Uterus (tissue), 4 donors: ENCODE measurements at places on chromosomes 1 and 21. TPM values are rescaled to one million over a fixed set of nuclear protein-coding genes. Genes with fewer than 3 reads are reported as not detected.

- DNase-seq: no peak
Observed at GRCh38 chr21:35540950-35541638, 492.0 kb upstream of the RUNX1 start.

DNA sequence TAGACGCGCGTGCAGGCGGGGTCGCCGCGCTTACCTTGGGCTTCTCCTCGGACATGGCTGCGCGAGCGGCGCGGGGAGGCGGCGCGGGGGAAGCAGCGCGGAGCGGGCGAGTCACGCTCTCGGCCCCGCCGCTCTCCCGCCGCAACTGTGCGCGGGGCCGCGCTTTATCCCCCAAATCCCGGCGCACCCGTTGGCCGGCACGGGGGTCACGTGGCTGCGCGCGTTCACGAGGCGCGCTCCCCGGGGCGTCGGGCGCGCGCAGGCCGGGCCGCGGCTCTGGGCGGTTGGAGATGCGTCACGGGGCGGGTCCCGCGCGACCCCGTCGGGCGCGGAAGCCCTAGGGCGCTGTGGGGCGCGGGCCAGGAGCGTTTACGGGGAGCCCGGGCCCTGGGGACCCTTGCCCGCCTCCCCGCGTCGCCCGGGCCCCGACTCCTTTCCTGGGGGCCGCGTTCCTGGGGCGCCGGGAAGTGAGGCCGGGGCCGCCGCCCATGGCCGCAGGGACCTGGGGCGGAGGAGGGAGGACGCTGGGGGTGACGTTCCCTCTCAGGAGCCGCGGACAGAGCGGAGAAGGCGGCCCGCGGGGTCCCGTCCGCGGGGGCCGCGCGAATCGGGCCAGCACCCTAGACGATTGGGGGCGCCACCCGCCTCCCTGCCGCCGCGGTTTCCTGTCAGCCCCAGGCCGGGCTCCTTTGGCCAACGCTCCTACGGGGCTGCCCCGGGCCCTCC is at the start of gene SUMO3:
Gene SUMO3 (minus strand): TSS at position 149 of the 726 bp plus-strand sequence. CDS start 94 bp downstream, at position 55.
- DNase-seq: peak; percentile 72

DNA sequence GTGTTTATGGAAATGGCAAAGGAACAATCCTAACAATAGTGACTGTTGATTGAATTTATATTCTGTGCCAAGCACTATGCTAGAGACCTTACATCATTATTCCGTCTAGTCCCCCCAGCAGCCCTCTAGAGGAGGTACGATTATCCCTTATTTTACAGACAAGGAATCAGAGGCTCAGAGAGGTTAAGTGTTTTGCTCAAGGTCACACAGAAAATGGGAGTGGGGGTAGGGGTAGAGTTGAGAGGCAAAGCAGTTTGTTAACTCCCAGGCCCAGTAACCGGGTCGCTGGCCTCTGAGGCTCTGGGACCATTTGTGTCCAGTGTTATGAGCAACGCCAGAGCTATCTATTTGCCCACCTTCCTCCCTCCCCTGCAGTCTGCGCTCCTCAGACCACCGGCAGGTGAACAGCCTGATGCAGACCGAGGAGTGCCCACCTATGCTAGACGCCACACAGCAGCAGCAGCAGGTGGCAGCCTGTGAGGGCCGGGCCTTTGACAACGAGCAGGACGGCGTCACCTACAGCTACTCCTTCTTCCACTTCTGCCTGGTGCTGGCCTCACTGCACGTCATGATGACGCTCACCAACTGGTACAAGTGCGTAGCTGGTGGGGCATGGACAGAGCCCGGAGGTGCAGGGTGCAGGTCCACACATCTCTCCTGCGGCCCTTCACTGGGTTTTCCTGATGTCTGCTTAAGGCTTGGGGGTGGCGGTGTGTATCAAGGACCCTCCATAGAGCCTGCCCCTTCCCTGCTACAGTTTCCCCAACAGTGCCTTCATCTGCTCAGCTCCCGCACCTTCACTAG is 19.8 kb downstream of the SERINC2 start:
- no peak for DNase-seq

GRCh38 chr1:11248169-11248568 is 14.2 kb downstream of the MTOR start:
- DNase-seq: no peak

- DNase-seq: no peak
Observed at GRCh38 chr1:201347498-201348210, 29.8 kb downstream of the TNNT2 start.

DNA sequence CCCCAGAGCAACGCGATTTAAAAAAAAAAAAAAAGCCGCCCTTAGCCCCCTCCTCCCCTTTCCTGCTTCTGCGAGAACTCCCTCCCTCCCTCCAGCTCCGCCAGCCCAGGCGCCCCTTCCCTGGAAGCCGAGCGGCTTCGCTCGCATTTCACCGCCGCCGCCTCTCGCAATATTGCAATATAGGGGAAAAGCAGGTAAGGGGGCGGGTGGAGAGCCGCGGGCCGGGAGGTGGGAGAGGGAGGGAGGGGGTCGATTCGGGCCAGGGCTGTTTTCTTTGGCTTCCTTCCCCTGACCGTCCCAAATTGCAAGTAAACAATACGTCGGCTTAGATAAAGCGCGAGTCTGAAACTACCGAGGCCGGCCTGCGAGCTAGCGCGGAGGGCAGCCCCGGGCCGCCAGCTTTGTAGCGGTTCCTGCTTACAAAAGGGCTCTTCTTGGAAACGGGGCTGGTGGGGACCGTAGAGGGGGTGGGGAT is 408 bp downstream of the LMO4 start:
- DNase-seq: peak; percentile 46

GRCh38 chr1:79422726-79423125 is 416.2 kb upstream of the ADGRL4 start:
- no peak for DNase-seq

GRCh38 chr1:34013136-34013535 is 149.3 kb downstream of the HMGB4 start:
- no peak for DNase-seq

DNA sequence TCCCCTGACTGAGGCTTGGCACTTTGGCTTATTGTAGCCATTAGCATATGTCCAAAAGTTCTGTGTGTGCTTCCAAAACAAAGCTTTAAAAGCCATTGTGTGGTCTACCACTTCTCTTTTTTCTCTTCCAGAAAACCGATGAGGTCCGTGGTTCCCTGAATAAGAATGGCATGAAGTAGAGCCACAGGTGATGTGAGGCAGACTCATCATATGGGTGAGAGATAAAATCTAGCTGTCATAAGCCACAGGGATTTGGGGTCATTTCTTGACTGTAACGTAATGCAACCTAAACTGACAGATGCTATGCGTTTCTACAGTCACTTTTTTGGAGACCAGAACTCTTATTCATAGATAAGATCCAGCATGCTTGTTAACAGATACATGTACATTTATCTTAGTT is 7.0 kb upstream of the GREM2 start:
- DNase-seq: no peak

The AIRE gene
- not detected for total RNA-seq

The PTGER3 gene
- 217 TPM for total RNA-seq

The MINDY1 gene
- total RNA-seq: 10.0 TPM

DNA sequence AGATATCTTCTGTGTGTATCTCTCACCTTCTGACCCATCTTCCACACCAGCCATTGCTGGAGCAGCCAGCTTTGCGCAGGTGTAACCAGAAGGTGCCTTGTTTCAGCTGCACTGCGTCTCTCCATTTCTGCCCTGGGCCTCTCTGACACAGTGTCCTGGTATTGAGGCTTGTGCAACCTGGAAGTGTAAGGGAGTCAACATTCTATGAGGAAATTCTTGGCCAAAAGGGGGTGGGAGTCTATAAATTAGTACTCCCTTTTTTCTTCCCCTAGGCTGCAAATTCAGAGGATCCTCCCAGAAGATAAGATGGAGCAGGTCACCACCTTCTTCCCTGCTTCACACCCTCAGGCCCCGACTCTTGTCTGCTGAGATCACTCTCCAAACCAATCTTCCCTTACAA is 109.1 kb downstream of the MRPS6 start:
- DNase-seq: no peak

The ZNF683 gene
- not detected for total RNA-seq

DNA sequence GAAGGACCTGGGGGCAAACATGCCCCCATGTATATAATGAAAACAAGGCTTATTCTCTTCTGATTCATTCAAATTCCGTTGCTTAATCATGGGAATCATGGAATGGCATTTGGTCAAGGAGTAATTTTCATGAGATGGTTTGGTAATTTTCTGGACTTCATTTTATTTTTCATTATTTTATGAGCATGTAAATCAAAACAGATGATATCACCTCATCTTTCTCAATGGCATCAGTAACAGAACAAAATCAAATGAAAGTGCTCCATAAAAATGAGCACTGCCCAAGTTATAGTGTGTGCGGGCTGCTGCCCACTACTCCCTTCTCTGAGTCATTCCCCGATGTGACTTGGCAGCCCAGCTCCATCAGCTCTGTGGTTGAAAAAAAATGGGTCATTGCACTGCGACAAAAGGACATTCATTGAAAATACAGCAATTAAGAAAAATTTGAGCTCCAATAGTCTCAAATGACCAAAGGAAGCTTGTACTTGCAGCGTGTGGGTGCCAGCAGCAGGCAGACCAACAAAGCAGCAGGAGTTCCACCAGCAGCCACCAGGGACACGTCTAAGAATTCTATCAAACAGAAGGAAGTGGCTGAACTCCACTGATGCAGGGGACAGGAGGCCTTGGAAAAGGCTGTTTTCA is 84.3 kb upstream of the VAV3 start:
- no peak for DNase-seq

The TMEM82 gene
- not detected for total RNA-seq

DNA sequence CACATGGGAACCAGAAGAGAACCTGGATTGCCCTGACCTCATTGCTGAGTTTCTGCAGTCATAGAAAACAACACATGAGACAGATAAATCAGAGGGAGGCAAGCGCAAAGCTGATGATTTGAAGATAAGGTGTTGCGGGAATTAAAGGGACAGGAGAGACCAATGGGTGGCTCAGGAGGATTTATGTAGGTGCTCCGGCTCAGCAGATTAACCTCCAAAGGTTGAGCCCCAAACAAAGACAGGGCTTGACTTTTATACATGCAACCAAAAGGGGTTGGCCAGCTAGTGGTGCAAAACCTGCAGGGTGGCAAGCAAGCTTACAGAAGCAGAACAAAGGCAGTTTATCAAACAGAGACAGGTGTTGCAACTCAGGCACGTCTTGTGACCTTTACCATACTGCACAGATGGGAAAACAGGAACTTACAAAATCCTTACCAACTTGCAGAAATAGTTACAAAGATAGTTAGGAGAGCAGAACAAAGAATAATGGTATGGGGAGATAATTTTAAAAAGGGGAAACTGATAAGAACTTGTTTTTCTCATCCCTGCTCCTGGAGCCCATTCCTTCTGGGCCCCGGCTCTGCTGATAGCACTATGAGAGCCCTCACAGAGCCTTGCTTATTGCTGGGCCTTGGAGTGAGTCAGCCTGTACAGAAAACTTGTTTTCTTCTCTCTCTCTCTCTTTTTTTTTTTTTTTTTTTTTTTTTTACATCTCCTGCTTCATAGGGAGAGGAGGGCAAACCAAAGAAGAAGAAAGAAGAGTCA is 93.6 kb downstream of the SNRPE start:
- DNase-seq: no peak

The DCDC2B gene
- not detected for total RNA-seq

GRCh38 chr1:244674446-244674845 is 21.5 kb downstream of the DESI2 start:
- DNase-seq: no peak

The FLG2 gene
- total RNA-seq: not detected

DNA sequence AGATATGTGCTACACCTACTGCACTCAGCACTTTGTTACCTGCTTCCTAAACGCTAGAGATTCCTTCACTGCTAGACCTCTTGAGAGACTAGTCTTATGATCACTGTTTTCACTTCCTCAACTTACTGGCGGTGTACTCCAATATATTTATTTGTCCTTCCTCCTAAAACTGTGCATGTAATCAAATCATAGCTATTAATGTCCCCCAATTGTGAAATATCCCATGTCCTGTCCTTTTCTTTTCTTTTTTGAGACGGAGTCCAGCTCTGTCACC is 3.4 kb downstream of the SOAT1 start:
- no peak for DNase-seq

The NTMT2 gene
- not detected for total RNA-seq

The HRNR gene
- not detected for total RNA-seq

The WNT4 gene
- 11.5 TPM for total RNA-seq

DNA sequence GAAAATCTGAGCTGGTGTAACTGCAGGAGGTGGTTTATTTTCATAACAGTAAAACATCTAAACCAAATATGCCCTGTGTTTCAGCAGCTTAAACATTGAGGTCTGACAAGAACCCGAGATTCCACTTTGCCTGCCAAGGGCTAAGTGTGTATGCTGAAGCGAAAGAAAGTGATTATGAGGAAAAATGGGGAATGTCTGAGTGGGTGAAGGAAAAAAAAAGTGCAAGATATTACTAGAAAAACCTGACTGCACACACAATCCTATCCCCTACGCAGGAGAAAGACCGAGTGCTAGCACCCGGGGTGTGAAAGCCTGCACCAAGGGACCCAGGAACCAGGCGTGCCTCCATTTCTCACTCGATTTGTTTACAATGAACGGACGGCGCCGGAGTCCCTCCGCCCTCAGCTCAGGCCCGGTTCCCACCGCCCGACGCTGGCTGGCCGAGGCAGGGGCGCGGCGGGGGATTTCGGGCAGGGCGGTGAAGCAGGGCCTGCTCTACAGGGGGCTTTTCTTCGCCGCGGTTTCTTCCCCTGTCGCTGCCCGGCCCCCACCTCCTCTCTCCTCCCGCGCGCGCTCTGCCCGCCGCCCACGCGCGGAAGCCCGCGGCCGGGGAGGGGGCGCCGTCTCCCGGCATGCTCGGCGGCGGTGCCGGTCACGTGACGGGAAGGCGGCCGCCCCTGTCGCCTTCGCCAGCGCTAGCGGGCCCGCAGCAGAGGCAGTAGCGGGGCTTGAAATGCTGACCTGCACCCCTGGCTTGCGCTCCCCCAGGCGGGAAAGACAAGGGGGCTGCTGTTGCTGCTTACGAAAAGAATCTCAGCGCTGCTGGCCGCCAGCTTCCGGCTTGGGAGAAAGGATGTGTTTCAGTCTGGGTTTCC is 35.9 kb downstream of the ITPKB start:
- peak; percentile 78 for DNase-seq

- no peak for DNase-seq
Observed at GRCh38 chr1:206690516-206690915, 5.8 kb downstream of the MAPKAPK2 start.

The AMY1C gene
- total RNA-seq: not detected

GRCh38 chr1:29540801-29541357 is 304.6 kb downstream of the PTPRU start:
- DNase-seq: no peak

The CFHR2 gene
- total RNA-seq: not detected

DNA sequence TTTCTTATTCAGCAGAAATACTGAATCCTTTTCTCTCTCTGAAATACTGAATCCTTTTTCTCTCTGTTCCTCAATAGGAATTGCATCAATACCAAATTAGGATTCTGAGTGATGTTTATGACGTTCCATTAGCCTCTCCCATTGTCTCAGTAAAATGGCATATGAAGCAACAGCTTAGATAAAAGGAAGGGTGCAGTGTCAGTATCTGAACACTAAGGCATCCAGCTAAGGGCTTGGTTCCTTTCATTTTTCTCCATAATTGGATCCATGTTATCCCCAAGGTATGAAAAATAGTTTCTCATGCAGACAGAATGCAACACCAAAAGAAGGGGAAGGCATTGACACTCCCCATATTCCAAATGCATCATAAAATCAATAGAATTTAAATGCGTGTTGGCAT is 61.5 kb upstream of the RAVER2 start:
- no peak for DNase-seq

- no peak for DNase-seq
Observed at GRCh38 chr1:164614316-164614715, 55.3 kb downstream of the PBX1 start.

GRCh38 chr1:30879940-30880677 is 28.4 kb downstream of the SDC3 start:
- DNase-seq: no peak

- DNase-seq: no peak
Observed at GRCh38 chr1:66305927-66306326, 228.0 kb upstream of the SGIP1 start.
